ENCODE measurements at places on chromosomes 2 and 18.

DNA sequence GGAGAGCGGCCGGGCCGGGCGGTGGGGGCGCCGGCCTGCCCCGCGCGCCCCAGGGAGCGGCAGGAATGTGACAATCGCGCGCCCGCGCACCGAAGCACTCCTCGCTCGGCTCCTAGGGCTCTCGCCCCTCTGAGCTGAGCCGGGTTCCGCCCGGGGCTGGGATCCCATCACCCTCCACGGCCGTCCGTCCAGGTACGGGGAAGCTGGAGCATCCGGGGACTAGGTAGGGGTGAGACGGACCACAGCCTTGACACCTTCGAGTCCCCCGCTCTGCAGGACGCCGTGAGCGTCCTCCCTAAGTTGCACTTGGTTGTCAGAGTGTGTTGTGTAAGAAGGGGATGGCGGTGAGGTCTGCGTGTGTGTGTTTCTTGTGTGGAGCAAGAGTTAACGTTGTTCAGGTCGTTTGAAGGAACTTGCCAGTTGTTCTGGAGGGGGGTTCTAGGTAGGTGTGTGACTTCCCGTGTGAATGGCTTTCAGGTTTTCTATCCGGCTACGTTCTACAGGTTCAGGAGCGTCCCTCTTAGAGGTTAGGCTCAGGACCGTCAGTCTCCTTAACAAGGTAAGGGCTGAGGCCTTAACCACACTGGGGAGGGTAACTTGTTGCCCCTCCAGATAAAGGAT is 393 bp downstream of the IL1R1 start:
- DNase-seq, result no peak

GRCh38 chr18:52537261-52537660 is 197.3 kb downstream of the DCC start:
- no peak for DNase-seq

DNA sequence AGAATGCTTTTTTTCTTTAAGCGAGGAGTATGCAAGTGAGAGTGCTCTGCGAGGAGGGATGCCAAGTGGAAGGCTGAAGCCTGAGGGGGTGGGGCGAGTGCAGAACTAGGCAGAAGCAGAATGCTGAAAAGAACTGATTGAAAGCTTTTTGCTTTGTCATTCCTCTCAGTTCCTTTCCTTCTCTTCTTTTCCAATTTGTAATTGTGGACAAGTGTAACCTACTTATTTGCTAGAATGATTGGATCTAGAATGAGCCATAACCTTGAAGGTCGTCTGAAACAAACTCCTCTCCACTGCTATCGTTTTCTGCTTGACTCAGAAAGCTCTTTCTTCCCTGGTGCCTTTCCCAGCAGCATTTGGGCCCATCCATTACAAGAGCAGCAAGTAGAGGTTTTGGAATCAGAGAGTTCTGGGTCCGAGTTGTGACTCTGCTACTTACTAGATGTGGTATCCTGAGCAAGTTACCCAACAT is 115.3 kb downstream of the METTL8 start:
- no peak for DNase-seq

- DNase-seq, result no peak
These were observed 375 bp downstream of the WNT10A start for GRCh38 chr2:218880859-218881594.

DNA sequence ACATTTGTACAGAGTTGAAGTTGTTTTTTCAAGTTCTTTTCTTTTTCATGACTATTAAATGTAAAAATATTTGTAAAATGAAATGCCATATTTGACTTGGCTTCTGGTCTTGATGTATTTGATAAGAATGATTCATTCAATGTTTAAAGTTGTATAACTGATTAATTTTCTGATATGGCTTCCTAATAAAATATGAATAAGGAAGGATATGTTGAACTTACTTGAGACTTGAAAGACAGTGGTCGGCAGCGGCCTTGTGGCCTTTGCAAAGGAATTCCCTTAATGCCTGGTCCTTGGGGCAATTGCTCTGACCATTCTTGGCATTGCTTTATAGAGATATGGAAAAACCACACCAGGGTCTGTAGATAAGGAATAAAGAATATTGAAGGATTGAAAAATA is 25.9 kb upstream of the TMEM87B start:
- DNase-seq, result no peak

DNA sequence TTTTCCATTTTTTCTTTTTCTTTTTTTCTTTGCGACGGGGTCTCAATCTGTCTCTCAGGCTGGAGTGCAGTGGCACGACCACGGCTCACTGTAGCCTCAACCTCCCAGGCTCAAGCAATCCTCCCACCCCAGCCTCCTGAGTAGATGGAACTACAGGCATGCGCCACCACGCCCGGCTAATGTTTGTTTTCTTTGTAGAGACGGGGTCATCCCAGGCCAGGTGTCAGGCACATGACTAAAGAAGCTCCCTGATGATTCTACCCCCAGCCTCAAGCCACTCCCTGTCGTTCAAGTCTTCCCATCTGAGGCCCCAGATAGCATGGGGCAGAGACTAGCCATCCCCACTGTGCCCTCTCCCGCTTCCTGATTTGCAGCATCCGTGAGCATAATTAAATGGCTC is 9.8 kb upstream of the FZD5 start:
- no peak for DNase-seq

- no peak for DNase-seq
These were observed 67.6 kb upstream of the MCFD2 start for GRCh38 chr2:46983065-46983801.

- no peak for DNase-seq
These were observed 24.4 kb upstream of the KIDINS220 start for GRCh38 chr2:8861797-8862196.

All from hematopoietic multipotent progenitor cell treated with erythropoietin and hydrocortisone succinate and interleukin-3 and kit ligand, for 15 days (in vitro differentiated cells).